ENCODE measurements at places on chromosomes 1 and 21.
A peak's percentile ranks its signal among the peaks of the same experiment; 100 is the strongest.

- DNase-seq: no peak
Observed at GRCh38 chr1:237811633-237812032, 79.1 kb downstream of the ZP4 start.

DNA sequence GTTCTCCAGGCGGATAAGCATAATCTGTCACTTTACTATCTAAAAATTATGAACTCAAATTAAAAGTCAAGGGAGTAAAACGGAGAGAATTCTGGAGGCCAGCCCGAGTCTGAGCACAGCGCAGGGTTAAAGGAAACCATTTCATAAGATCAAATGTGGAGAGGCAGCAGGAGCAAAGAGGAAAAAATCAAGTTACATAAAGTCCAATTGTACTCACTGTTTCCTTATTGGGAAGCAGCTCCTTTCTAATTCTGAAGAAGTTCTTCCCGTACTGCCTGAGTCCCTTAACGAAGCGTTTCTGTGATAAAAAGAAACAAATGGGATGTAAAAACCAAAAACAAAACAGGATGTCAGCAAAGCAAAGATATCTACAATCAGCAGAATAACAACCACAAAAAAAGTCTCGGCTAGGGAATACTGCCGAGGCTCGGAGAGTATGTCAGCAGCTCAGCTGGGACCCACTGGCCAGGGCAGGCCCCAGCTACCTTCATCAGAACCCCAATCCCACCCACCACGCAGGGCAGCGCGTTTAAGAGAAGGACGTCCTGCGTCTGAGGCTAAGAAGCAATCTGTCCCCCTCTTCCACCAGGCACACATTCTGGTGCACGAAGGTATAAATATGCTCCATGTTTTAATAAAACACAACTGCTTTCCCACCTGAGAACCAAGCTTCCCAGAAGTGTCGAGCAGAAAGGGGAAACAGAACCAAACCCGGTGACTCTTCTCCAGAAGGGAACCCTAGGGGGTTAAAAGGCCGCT, 104.8 kb downstream of the SLC45A1 start:
- DNase-seq: no peak

DNA sequence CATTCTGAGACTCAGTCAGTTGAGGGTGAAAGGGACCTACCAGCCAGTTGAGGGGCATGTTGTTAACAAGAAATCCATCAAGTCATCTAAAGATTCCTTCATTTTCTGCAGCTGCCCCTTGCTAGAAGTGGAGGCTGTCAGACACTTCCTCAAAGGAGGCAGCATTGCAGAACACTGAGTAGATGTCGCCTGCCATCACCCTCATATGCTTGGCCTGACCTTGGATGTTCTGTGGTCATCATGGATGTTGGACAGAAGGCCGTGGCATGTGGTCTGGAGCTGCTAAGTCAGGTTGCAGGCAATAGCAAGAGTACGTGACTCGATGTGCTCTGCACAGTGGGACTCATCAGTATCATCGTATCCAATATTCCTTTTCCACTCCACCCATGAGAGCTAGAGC, 70.6 kb downstream of the GATAD2B start:
- DNase-seq: no peak

GRCh38 chr1:36871146-36871971, 163.0 kb downstream of the GRIK3 start:
- no peak for DNase-seq

DNA sequence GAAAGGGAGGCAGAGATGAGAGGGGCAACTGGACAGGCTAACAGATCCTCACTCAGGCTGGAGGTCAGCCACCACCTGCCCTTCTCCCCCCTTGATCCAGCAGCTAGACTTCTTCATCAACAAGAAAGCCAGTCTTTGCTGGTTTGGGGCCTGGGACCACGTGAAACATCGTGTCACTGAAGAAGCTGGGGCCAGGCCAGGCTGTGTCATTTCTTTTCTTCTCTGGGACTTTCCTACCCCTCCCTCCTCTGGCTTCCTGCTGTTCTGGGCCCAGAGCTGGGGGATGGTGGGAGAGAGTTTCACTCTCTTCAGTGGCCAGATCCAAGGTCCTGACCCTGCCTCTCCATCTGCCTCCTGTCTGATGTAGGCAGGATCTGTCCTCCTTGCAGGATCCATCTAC, 18.1 kb upstream of the SLC26A9 start:
- no peak for DNase-seq

GRCh38 chr1:171645553-171646248, 6.8 kb downstream of the MYOC start:
- DNase-seq: peak; percentile 93

DNA sequence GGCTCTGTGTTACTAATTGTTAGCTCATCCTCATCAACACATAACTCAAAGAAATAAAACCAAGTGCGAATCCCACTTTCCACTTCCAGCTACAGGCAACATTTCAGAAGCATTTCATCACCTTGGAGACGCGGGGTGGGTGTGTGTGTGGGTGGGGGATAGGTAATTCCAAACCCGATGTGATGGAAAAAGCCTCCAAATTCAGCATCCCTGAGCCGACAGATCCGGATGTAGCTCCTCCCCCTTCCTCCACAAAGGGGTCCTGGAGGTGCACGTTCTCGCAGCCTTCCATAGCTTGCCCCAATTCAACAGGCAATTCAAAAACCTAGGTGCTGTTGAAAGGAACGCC, 486 bp downstream of the HSPA13 start:
- DNase-seq: peak; percentile 2

DNA sequence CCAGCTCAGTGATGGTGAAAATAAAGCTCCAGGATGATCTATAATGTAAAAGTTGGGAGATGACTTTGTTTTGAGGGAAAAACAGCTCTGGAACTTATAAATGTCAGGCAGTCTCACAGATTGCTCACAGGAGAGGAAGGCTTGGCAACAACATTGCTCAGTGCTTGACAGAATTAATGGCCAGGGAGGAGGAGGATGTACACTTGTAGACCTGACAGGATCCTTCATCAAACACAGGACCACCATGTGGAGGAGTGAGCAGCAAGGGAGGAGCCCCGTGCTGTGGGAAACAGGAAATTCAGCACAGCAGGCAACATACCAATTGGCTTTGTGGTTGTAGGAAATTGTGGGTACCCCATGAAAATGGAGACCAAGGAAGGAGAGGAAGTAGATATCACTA, 291.8 kb upstream of the CAMK1G start:
- DNase-seq: no peak

- no peak for DNase-seq
Observed at GRCh38 chr1:214135886-214136285, 145.1 kb upstream of the SMYD2 start.

DNA sequence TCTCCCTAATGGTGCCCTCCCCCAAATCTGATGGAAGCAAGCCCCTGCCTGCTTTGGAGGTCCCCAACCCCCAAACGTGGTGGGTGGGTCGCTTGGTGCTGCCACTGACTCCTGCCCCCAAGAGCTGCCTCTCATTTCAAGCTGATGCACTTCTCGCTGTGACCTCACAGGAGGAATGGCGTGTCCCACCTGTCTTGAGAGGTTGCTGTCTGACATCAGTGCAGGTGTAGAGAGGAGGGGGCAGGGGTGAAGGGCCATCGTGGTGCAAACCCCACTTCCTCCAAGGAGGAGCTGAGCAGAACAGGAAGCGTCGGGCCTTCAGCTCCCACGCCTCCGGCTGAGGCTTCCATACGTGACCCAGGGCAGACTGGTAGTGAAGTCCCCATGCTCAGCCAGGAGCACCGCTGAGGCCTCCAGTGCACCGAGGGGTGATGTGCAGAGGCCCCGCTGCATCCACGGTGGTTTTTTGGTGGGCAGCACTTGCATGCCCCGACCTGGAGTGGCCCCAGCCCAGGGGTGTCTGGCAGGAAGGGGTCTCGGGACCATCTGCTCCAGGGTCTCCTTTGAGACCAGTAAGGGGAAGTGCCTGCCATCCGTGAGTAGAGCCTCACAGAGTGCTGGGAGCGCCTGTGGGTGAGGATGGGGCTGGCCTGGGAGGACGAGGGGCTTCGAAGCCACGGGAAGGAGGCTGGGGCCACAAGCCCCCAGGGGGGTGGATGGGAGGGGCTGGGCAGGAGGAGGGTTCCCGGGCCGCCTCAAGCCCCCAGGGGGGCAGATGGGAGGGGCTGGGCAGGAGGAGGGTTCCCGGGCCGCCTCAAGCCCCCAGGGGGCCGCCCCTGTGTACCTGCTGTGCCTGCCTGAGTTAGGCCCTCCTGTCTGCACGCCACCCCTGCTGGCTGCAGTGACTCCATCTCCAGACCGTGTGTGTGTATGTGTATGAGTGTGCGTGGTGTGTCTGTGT, 39.8 kb downstream of the WDR4 start:
- DNase-seq: no peak

DNA sequence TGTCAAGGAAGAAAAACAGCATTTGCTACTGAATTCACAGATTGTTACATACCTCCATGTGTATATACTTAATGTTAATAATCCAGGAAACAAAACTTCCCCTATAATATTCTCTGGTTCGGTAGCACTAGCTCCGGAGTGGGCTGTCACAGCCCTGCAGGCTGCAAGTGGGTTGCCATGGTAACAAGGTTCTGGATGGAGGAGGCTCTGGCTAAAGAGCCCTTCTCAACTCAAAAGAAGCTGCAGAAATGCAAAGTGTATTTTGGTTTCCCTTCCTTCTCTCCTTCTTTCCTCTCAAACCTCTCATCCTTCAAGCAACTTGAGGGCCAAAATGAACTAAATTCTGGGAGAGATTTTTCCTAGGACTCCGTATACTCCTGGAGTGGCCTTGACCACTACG, 45.2 kb downstream of the ASTN1 start:
- no peak for DNase-seq

DNA sequence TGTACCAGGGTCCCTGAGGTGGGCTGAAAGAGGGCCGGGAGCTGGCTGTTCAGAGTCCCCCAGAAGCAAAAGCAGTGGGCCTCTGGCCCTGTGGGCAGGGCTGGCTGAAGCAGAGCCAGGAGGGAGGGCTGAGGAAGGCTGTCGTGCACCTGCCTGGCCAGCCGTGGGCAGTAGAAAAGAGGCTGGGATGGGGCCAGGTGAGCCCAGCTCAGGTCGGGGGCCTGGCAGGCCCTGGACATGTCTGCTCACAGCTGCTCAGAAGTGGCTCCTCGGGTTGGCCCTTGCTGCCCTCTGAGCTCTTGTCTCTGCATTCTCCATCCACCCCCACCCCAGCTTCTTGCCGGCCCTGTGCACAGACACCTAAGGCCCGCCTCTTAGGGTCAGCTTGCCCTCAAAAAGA, 60.0 kb downstream of the TCP10L start:
- no peak for DNase-seq

GRCh38 chr1:1623631-1624442, 8.1 kb upstream of the MMP23B start:
- no peak for DNase-seq

GRCh38 chr21:44815225-44815624, 2.6 kb downstream of the SUMO3 start:
- DNase-seq: no peak

DNA sequence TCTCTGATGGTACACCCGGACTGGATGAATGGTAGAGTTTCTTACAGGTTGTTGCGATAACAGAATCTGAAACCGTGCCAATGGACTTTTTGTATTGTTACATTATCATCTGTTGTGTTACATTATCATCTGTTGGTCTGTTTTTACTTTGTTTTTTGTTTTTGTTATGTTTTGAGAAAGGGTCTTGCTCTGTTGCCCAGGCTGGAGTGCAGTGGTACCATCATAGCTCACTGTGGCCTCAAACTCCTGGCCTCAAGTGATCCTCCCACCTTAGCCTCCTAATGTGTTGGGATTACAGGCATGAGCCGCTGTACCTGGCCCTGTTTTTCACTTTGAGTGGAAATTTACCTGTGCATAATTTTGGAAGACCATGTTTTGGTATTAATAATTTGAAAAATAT, 10.2 kb upstream of the PEX10 start:
- no peak for DNase-seq

Measured in HFF-Myc (cell line).